ENCODE measurements at places on chromosomes 2 and 18.

GRCh38 chr2:235314371-235314930 is 179.4 kb upstream of the AGAP1 start:
- DNase-seq: no peak

DNA sequence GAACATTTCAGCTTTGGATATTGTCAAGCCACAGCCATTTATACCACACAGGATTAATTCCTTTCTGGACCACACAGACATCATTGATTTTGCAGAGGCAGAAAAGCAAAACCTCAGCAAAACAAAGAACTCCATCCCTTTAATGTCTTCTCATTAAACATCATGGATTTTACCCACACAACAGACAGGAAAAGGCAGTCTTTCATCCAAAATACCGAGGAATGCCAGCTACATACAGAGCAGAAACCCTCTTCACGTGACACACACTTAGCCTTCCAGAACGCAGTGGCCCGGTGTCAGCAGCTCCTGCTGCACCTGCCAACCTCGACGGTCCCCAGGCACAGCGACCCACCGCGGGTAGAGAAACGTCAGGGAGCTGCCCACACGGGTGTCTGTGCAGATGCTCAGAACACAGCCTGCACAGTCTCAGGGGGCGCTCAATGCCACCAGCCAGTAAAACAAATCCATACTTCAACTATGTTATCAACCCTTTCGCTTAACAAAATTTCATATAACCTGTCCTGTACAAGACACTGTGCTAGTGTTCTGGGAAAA is 304.5 kb downstream of the EIPR1 start:
- no peak for DNase-seq

- no peak for DNase-seq
Measured at GRCh38 chr2:10537522-10538199, 89.5 kb upstream of the ODC1 start.

DNA sequence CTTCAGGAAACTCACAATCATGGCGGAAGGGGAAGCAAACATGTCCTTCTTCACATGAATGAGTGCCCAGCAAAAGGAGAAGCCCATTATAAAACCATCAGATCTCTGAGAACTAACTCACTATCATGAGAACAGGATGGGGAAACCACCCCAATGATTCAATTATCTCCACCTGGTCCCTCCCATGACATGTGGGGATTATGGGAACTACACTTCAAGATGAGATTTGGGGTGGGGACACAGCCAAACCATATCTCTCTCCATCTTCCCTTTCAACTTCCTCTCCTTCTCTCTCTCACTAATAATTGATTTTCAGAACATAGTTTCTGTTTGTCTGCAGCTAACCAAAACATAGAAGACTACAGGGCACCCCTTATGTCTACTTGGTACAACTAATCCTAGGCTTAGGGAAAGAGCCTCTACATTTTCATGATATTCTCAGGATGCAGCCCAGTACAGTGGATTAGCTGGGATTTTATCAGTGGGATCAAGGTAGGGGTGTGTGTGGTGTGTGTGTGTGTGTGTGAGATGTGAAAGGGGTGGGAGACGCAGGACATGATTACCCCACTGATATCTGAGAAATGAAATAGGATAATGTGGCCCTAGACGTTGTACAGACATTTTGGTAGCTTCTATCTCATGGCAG is 2.8 kb upstream of the ATF2 start:
- no peak for DNase-seq

- DNase-seq: no peak
Measured at GRCh38 chr2:158761621-158762020, 33.5 kb upstream of the DAPL1 start.

DNA sequence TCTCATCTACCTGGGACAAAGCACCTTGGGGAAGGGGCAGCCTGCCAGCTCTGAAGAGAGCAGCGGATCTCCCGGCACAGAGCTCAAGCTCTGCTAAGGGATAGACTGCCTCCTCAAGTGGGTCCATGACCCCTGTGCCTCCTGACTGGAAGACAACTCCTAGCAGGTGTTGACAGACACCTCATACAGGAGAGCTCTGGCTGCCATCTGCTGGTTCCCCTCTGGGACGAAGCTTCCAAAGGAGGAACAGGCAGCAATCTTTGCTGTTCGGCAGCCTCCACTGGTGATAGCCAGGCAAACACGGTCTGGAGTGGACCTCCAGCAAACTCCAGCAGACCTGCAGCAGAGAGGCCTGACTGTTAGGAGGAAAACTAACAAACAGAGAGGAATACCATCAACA is 549.9 kb upstream of the LRATD1 start:
- no peak for DNase-seq

DNA sequence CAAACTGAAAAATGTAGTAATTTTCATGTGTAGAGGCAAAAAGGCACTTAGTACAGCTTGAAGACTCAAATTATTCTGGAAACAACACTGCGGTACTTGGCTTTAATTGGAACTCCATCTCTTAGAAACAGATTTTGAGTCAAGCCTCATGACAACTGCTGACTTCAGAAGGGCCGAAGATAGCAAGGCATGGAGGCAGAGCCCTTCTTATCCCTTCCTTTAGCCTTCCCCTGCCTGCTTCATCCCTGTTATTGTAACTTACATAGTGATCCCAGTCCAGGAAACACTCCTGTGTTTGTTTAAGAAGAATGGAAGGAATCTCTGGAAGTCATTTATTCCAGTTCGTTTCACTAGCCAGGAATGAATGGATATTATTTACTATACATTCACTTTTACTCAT is 110.9 kb upstream of the FAM98A start:
- no peak for DNase-seq

GRCh38 chr2:75503048-75503607 is 57.6 kb downstream of the EVA1A start:
- peak; percentile 20 for DNase-seq

DNA sequence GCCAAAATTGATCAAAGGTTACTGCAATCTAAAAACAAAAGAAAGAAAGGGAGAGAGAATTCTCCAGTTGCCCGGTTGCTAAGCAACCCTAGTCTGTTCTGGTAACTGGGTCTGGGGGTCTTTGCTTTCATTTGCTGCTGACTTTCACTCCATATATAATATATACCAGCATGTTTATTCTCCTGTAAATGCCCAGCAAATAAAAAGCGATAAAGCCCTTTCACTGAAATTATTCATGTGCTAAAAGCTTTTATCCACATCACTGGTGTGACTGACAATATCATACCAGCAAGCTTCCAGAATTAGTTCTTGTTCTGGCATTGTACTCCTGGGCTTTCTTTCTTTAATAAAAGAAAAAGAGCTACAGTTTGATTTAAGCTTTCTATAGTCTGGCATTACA is 75.5 kb upstream of the ST8SIA3 start:
- DNase-seq: peak; percentile 73

DNA sequence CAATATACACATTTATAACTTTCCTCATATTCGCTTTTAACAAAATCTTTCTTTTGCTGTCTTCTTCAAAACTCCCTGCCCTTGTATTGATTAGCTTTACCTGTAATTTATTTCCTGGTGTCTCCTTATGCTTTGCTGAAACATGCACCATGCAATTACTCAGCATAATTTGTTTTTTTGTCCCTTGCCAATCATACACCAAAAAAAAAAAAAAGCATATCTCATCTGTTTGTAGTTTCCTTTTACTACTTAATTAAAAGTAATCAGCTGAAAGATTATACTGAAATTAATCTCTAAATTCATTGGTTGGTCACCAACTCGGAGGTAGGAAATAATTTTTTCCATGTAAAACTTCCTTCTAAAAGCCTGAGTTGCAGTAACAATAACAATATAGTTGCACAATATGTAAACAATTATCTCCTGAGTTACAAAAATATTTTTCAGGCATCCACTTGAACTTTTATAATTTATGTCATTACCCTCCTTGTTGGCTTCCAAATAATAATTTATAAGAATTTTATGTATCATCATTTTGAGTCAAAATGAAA is 53.0 kb upstream of the ROCK1 start:
- no peak for DNase-seq

DNA sequence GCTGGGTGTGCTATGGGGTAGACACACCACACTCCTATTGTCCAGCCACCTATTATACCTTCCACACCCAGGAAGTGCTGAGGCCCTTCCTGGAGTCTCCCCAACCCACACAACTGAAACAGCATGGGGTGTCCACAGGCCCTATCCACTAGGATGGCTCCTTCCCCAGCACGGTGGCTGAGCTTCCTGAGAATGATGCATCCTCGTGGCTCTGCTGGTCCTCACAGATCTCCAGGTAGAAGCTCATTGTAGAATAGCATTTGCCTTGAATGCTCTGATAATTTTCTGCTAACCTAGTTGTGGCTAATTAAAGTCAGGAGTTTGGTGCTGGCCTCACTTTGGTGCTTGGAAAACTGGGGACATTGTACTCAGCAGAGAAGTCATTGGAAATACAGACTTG is 182.6 kb downstream of the ANKRD30B start:
- DNase-seq: no peak

DNA sequence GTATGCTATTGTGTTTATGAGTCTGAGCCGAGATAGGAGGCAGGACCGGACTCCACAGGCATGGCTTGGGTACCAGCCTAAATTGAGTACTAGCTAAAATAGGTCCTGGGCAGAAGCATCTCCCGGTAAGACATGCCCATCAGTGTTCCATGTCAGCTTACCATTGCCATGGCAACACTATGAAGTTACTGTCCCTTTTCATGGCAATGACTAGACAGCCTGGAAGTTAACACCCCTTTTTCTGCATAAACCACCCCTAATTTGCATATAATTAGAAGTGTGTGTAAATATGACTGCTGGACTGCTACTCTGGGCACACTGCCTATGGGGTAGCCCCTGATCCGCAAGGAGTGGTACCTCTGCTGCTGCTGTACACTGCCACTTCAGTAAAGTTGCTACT is 1005.1 kb upstream of the FAM98A start:
- no peak for DNase-seq

DNA sequence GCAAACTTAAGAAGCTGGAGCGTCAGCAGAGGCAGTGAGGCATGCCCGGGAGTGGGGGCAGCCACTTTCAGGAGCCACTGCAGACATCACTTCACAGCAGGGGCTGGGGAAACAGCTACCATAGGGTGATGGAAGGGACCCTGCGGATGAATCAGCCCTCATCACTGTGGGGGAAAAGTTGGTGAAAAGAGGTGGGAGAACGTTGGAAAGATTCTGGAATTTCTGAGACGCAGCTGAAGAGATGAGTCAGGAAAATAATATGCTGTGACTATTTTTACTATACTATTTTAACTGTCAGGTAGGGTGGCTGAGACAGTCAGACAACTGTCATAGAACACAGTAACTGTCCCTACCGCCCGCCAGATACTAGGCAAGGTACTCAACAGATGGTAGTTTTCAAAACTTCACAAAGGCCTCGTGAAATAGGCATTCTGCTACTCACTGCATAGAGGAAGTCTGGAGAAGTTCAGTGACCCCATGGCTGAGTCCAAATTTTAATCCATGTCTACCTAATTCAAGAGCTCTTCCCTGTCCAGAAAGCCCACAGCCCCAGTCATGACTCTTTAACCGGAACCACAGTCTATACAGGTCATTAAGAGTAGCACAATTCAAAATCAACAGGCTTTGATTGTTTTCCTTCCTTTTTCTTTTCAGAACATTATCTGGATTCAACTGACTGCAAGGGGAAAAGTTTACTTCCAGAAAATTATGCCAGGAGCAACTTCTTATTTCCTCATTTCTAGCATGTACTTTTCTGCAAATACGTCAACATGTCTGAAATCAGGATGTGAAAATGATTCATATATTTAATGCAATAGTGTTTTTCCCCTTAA is 39.3 kb upstream of the EPB41L3 start:
- no peak for DNase-seq

DNA sequence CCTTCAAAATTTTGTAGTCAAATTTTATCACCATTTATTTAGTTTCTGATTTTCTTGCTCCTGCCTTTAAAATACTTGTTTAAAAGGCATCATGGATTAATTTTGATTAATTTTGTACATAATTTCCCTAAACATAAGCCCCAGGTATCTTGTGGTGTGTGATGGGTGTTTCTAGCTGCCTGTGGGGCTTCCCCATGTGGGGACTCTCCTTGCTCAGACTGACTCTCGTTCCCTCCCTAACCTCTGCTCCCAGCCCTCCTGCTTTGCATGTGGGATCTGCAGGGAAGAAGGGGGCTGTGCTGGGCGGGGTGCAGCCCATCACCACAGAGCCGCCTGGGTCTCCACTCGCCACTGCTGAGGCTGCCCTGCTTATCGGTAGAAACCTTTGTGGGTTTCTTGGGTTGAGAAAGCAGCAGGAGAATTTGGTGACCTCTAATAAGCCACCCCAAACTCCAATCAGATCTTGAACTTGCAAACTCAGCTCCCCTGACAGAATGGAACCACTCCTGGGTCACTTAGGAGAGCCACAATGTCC is 72.5 kb downstream of the MRPS9 start:
- DNase-seq: no peak

DNA sequence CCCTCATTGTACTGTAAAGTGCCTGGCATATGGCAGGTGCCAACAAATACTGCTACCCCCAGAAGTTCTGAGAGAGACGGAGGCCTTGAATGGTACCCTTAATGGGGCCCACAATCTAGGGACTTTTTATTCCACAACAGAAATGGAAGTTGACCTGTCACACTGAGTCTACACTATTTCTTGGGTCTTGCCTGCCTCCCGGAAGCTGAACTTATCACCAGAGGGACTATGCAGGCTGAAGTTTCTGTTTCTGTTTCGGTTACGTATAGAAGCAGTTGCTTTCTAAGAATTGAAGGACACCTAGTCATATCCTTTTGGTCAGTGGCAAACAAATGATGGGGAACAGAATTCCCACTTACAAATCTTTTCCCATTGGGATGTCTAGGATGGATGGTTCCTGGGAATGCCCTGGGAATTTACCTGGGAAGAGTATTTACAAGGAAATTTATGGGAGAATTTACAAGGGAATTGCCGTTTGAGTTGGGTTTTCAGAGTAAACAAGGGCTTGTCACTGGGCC is 74.2 kb downstream of the HS1BP3 start:
- no peak for DNase-seq

DNA sequence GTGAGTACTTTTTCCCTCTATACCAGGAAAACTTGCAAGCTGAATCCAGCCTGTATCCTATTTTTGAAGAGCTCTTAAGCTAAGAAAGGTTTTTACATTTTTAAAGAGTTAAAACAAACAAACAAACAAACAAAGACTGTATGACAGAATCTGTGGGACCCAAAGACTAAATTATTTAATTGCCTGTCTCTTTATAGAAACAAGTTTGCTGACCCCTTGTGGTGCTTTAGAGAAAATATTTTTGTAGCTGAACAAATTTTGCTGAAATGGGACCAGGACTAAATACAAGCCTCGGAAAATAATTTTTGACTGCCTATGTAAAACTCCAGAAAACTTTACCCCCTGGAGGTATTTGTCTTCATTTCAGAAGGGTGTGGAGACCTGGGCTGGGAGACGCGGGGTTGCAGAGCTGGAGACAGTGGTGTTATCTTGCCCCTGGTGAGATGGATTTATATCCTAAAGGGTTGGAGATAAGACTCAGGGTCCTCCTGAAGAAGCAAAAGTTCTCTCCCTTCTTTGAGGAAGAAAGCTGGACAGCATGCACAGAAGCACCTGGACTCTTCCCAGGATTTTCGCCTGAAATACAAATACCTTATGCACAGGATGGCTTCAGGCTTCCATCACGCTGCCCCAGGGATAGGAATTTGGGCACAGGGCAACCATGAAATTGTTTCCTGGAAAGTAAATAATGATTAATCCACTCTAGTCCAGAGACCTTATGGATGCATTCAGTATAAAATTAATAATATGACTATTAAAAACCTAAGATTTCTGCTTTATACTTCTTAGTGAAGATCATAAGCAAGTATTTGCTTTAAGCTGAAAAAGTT is 54.3 kb downstream of the TMX3 start:
- DNase-seq: peak; percentile 62
